ENCODE measurements at places on chromosomes 2 and 18.

DNA sequence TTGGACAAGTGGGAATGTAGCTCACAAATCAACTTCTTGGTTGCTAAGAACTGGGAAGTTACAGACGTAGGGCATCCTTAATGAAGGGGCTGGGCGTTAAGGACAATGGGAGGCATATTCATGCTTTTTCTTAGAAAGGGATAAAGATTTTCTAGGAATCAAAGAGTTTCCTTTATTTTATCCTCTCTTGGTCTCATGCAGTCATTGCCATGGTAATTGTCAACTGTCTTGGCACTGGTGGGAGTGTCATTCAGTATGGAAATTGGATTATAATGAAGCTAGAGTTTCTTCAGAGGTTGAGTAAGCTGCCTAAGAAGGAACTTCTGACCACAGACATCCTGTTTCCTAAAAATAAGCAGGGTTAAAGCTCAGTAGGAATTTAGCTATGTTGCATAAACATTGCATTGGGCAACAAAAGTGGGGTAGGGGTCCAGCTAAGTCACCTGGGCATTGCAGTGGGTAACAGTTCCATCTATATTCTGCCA lies 114.0 kb downstream of the LYPD6B start:
- no peak for DNase-seq

- DNase-seq = no peak
These were observed 49.9 kb upstream of the RTN4 start for GRCh38 chr2:55099878-55100820.

DNA sequence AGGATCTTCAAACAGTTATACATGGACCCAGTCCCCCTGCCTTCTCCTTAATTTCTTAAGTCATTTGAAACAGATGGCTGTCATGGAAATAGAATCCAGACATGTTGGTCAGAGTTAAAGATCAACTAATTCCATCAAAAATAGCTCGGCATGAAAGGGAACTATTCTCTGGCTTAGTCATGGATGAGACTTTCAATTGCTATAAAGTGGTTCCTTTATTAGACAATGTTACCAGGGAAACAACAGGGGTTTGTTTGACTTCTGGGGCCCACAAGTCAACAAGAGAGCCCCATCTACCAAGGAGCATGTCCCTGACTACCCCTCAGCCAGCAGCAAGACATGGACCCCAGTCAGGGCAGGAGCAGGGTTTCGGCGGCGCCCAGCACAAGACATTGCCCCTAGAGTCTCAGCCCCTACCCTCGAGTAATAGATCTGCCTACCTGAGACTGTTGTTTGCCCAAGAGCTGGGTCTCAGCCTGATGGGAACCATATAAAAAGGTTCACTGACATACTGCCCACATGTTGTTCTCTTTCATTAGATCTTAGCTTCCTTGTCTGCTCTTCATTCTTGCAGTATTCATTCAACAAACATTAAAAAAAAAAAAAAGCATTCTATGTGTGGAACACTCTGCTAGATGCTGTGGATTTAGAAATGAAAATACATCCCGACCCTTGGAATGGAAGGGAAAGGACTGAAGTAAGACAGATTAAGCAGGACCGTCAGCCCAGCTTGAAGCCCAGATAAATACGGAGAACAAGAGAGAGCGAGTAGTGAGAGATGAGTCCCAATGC lies 4.6 kb downstream of the TTR start:
- peak; percentile 76 for DNase-seq

DNA sequence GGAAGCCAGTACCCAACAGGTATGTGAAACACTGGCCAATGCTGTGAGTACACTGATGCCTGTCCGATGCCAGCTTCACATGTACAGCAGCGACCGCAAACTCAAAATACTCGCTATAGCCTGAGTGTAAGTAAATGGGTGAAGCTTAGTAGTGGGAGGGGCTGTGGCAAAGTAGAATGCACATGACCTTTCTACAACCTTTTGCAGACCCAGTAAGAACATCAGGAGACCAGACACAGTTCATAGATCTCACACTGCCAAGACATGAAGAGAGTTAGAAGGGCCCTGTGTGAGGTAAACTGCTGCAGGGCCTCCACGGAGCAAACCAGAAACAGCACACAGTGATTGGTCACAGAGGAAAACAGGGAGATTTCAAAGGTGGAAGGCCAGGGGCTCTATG lies 9.1 kb upstream of the UBXN4 start:
- no peak for DNase-seq

DNA sequence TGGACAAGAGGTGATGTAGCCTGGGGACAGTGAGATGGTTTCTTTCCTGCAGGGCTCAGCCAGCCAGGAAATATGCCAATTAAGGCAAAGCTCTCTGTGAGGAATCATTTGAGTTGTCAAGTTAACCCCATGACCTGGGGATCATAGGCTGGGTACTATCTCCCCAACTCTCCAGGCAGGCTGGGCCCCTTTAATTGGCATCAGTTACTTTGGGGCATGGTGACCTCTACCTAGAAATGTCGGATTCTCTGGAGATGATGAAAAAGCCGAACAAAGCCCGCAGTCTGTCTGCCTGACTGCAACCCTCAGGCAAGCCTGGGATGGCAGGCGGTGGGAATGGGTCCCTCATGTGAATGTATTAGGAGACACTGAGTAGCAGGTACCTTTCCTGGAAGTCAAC lies 193.5 kb upstream of the SMAD2 start:
- DNase-seq = no peak

- DNase-seq = no peak
These were observed 68.1 kb downstream of the EN1 start for GRCh38 chr2:118779362-118779761.

DNA sequence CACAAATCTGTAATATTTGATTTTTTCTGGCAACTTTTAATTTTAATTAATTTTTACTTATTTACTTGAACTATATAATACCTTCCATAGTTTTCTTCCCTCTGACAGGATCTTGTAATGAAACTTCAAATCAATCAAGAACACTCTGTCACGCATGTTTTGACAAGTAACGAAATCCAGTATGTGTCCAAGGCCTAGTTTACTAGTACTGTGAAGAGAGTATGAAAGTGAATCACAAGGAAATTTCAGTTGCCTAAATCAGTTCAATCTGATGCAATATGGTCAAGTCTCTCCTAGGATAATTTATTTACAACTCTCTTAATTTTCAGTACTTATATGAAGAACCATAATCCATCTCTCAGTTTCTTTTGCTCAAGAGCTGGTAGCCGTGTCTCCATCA lies 1344.6 kb upstream of the ZEB2 start:
- DNase-seq = no peak

DNA sequence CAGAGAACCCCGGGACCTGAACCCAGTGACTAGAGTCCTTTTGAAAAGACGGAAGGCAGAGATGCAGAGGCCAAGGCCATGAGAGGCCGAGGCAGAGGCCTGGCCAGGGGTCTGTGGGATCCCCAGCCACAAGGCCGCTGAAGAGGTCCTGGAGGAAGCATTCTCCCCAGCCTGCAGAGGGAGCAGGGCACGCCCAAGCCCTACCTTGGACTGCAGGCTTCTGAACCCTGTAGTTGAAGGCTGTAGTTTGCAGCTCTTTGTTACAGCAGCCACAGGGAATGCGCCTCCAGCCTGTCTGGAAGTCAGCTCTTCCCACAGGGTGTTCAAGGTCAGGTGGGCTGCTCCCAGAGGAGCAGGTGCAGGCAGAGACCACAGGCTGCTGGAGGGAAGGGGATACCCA lies 22.1 kb upstream of the PXDN start:
- DNase-seq = no peak

DNA sequence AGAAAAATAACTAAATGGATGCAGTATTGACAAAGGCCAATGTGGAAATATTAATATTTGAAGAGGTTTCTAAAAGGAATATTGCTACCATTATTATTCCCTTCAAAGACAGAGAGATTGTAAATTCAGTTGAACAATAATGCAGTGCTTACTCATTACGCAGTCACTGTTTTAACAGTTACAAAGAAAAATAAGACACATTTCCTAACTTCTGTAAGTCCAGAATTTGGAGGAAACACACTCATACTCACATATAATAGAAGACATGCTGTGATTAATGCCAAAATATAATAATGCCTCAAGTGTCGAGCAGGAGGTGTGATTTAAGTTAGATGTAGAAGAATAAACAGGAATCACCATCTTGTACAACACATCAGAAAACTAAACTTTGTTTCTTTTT lies 389.2 kb downstream of the FBXO15 start:
- no peak for DNase-seq

DNA sequence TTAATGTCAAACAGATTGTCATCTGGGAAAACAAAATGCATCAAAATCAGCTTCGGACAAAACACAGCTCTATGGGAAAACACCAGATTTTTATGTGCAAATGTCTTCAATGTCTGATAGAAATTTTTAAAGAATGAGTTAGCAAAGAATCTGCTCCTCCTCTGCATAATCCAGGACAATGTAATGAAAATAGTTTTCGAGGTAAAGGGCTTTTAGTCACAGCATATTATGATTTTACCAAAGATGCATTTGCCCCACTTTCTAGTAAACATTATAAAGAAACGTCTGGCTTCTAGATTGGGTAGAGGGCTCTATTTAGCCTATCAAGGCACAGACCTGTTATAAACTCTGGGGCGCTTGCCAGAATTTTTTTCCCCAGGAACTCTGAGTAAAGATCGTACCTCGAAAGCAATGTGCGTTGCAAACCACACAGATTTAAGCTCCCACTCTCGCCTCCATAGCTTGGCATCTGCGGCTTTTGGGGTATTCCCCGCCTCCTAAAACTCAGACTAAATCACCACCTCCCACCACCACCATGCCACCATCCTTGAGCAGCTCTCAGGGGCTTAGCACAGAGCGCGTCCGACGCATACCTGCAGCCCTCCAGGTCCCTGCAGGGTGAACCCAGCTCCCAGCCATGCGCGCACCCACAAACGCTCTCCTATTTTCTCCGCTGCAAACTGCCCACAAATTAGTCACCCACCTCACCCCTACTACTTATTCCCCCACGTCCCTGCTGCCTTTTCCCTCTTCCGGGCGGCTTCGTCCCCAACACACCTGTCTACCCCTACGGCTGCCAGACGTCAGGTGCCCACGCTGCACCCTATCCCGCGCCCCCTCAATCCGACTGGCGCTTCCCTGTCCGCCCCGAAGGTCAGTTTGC lies 829 bp downstream of the ACVR1C start:
- no peak for DNase-seq

DNA sequence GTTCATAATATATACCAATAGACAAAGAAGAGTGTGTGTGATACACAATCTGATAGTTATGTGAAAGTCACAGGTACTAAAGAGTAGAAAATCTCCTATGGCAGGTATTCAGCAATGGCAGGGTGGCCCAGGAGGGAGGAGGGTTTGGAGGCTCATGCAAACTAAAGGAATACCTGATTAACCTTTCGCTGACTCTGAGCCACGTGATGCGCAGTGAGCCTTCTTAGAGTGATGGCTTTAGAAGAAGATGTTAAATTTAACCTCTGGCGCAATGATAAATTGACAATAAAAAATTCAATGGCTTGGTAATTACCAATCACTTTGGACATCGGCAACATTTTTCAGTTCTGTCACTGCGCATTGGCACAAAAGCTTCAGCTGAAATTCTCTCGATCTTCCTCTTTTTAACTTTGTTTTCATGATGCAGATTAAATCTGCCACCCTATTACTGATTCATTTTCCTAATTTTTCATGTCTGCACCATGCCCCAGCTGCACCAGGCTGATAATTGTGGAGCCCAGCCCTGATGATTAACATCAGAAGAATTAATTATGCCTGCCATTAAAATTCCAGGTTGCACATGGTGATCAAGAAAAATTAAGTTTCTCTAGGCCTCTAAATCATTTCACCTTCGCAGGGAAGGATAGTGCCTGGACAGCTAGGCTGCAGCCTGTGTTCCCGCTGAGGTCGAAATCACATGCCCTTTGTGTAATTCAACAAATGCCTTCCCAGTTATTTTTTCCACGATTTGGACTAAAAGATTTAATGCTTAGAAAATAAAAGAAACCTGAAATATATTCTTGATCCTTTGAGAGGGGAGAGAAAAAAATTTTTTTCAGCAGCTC lies 250.6 kb upstream of the HNRNPA3 start:
- no peak for DNase-seq

GRCh38 chr2:150350500-150350899 lies 137.0 kb downstream of the RND3 start:
- DNase-seq = no peak

GRCh38 chr2:108786008-108786353 lies 590 bp upstream of the CCDC138 start:
- no peak for DNase-seq

GRCh38 chr2:235709969-235710879 lies 216.4 kb downstream of the AGAP1 start:
- no peak for DNase-seq

DNA sequence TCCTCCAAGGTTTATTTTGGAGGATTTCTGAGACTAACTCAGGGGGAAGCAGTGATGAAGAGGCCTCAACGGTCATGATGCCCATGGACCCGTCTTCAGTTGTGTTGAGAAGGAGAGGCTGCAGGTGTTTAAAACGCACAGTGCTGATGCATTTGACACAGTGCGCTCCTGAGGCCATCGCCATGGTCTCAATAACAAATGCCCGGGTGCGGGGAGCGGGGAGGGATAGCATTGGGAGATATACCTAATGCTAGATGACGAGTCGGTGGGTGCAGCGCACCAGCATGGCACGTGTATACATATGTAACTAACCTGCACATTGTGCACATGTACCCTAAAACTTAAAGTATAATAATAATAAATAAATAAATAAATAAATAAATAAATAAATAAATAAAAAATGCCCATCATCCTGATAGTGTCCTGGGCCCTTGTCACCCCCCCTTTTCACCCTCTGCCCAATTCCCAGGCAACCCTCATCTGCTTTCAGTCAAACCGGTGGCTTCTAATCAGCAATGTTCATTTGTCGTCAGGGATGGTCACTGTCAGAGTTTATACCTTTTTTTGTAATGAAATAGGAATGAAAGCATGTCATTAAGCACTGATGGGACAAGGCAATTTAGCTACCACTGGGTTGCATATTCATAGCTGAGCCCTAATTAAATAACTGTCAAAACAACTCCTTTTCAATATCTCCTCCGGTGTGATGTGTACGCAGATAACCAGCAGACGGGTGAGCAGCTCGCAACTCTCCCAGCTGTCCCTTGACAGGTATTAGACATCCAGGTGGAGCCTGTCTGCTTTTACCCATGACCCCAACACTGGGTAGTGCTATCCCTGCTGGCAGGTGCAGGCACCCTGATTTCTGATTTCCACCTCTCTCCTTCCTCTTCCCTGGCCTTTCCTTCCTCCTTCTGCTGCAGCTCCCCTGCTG lies 95.9 kb downstream of the KCNF1 start:
- DNase-seq = no peak

- no peak for DNase-seq
These were observed 78.3 kb upstream of the HS6ST1 start for GRCh38 chr2:128396946-128397345.

GRCh38 chr2:128473175-128474035 lies 154.7 kb upstream of the HS6ST1 start:
- DNase-seq = no peak

DNA sequence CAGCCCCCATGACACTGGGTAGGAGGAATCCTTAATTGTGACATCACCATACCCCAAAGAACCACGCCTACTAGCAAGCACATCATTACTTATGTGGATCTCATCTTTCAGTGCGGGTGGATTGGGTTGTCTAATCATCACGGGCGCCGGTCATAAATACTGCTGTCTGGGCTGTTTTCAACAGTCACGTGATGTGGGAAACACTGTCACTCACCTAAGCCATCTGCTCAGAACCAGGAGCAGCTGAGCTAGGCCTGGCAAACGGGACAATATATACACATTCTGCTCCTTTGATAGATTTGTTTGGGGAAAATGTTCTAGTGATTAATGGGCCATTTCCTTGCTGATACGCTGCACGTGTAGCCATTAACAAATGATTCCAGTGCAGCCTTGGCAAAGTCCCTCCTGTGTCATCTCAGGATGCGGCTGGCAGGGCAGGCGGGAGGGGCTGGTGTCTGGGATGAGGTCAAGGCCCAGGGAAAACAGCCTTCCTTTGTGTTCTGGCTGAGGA lies 145.9 kb upstream of the COPS8 start:
- DNase-seq = no peak
